ENCODE measurements at places on chromosomes 4 and X. TPM values are rescaled to one million over a fixed set of nuclear protein-coding genes. Genes with fewer than 3 reads are reported as not detected.

DNA sequence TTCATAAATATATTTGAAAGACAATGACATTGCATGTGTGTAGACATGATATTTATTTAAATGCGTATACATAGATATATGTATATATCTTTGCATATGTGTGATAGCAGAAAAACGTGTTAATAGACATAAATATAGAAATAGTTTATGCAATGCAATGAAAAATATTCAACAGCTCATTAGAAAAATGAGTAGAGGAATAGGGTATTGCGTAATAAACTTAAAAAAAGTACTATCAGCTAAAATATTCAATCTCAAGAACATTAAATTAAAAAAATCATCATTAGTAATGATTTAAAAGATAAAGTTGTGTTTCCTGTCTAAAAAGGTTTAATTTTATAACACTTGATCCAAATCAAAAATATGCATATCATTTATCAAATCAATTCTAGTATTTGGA is 2101.5 kb upstream of the TENM3 start:
- DNase-seq, result no peak

DNA sequence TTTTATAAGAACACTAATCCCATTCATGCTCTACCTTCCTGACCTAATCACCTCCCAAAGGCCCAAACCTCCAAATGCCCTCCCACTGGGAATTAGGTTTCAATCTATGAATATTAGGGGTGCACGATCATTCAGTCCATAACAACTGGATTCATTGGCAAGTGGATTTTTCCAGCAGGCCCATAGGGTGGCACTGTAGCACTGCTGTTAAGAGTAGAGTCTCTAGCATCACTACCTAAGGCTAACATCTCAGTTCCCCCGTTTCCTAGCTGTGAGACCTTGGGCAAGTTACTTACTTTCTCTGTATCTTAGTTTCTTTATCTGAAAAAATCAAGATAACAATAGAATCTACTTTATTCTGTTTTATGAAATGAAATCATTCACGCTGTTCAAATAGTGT is 315.8 kb downstream of the STIM2 start:
- DNase-seq, result no peak

TRIML2 gene
- not detected for total RNA-seq

LRCH2 gene
- total RNA-seq, result 7.4 TPM

All from ureter (tissue), 1 donor.